ENCODE measurements at places on chromosomes 1 and 21. TPM values are rescaled to one million over a fixed set of nuclear protein-coding genes. Genes with fewer than 3 reads are reported as not detected.

DNA sequence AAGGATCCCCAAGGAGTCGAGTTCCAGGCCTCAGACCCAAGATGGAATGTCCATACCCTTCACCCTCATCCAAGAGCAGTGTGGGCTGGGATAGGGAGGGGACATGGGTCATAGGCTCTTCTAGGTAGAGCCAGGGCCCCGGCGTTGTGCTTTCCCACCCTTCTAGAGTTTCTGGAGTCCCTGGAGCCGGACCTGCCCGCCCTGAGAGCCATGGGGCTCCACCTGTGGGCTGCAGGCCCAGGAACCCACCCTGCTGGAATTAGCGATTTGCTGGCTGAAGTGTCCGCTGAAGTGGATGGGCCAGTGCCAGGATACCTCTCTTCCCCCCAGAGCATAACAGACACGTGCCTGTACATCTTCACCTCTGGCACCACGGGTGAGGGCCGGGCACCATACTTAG, 1.1 kb downstream of the SLC27A3 start:
- DNase-seq, result no peak

DNA sequence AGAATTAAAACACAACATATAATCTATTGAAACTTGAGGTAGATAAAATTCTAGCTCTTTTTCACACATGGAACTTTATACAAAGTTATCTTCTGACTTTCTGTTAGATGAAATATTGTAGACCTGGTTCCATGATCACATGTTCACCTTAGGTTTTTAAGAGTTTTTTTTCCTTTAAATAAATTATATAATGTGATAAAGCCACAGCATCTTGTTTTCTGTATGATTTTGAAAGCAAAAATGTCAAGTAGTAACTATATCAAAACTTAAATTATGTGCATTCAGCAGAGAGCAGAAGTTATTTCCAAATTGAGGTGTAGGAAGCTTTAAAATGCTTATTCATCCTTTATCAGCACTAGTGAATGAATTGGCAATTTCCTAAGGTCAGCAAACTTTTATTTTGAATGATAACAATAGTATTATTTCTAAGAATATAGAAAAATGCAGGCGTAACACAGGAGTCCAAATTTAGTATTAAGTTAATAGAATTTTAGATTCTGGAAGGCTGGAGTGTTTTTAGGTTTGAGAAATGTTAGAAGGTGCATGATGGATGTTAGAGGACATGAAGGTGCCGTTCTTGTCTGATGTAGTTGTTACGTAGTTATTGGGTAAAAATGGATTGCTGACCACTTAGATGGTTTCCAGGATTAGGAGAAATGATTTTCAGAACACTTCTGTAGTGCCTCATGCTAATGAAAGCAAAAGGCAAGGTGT, 17.5 kb downstream of the BACH1 start:
- DNase-seq, result no peak

DNA sequence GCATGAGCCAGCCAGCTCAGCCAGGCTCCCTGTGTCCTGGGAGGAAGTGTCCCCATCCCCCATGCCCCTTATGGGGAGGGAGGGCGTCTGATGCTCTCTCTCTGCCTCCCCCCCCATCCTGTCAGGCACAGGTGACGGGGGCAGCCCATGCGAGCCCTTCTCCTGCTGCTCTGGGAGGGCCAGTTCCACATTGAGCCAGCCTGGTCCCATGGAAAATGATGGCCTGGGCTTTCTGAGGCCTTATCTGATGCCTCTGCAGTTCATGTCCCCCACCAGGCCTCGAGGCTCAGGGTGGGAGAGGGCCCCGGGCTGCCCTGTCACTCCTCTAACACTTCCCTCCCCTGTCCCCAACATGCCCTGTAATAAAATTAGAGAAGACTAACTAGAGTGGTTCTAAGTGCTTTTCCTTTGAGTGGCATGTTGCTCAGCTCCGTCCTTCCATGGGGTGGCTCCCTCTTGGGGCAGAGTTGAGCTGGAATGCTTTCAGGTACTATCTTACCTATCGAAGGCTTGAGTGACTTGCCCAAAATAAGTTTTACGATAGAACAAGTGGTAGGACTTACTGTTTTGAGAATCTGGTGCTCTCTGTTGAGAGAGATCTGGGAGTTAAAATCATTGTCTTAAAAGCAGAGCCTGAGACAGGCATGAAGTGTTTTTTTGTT, 1.8 kb upstream of the MTFR1L start:
- DNase-seq, result no peak

GRCh38 chr1:50103615-50104081, 5.1 kb upstream of the ELAVL4 start:
- no peak for DNase-seq

DNA sequence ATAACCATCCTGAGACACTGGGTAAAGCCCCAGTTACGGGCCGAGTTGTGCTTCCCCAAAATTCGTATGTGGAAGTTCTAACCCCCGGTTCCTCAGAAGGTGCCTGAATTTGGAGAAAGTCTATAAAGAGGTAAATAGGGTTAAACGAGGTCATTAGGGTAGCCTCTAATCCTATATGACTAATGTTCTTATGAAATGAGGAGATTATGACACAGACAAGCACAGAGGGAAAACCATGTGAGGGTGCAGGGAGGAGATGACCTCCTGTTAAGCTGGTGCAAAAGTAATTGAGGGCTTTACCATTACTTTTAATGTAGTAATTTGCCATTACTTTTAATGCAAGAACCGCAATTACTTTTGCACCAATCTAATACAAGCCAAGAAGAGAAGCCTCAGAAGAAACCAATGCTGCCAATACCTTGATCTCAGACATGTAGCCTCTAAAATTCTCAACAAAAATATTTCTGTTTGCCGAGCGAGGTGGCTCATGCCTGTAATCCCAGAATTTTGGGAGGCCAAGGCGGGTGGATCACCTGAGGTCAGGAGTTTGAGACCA, 260.8 kb downstream of the GPATCH2 start:
- no peak for DNase-seq

GRCh38 chr1:113042285-113043143, 30.5 kb upstream of the LRIG2 start:
- DNase-seq, result no peak

DNA sequence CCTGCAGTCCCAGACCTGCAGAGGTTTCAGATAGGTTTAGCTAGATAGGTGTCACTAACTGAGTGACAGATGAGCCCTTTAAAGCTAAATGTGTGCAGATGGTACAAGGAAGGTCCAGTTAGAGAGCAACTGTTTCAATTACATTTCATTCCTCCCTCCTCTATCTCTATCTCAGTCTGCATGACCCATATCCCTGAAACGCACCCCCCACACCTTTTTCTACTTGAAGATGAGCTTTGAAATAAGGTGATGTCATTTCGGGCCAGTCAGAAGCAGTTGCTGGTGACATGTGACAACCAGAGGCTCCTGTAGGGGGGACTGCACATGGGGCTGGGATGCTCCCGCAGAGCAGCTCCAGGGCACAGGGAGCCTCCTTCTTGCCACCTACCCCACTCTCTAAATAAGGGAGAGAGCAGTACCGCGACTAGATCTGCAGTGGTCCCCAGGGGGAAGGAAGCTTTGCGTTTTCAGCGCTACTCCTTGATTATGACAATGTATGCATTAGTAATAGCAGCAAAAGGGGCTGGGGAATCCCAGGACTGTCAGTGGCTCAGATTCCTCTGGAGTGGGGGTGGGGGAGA, 4.3 kb downstream of the ATP8B2 start:
- peak; percentile 78 for DNase-seq

- no peak for DNase-seq
Measured at GRCh38 chr1:62436039-62436465, 797 bp upstream of the USP1 start.

DNA sequence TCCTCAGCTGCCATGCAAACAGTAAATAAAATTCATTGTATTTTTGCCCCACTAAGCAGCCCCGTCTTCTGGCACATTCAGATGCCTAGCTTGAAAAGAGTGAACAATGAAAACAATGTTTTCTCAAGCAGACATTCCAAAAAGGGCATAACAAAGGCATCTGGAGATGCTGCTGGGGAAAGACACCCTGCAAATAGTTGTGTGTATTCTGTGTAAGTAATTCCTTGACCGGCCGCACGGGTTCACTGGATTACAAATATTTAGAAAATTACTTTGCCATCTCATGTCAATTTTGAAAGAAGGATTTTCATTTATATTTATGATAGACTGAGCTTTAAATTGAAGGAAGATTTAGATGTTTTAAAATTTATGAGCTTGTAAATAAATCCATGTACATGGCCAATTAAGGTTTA, 142.2 kb downstream of the SLC45A1 start:
- no peak for DNase-seq

NPPB gene
- not detected for total RNA-seq

ITLN2 gene
- total RNA-seq, result not detected

PIP5K1A gene
- 50.8 TPM for total RNA-seq

GBP6 gene
- 0.23 TPM for total RNA-seq

SELENBP1 gene
- not detected for total RNA-seq
